Stimulated activated CD4-positive, alpha-beta T cell treated with anti-CD3 and anti-CD28 coated beads, Interleukin-1b, Interleukin-23, amount 100 ng/mL, for 24 hours (primary cell): ENCODE measurements at places on chromosomes 1 and 21.

GRCh38 chr1:100036718-100037655 is 67.2 kb downstream of the SLC35A3 start:
- DNase-seq = no peak

DNA sequence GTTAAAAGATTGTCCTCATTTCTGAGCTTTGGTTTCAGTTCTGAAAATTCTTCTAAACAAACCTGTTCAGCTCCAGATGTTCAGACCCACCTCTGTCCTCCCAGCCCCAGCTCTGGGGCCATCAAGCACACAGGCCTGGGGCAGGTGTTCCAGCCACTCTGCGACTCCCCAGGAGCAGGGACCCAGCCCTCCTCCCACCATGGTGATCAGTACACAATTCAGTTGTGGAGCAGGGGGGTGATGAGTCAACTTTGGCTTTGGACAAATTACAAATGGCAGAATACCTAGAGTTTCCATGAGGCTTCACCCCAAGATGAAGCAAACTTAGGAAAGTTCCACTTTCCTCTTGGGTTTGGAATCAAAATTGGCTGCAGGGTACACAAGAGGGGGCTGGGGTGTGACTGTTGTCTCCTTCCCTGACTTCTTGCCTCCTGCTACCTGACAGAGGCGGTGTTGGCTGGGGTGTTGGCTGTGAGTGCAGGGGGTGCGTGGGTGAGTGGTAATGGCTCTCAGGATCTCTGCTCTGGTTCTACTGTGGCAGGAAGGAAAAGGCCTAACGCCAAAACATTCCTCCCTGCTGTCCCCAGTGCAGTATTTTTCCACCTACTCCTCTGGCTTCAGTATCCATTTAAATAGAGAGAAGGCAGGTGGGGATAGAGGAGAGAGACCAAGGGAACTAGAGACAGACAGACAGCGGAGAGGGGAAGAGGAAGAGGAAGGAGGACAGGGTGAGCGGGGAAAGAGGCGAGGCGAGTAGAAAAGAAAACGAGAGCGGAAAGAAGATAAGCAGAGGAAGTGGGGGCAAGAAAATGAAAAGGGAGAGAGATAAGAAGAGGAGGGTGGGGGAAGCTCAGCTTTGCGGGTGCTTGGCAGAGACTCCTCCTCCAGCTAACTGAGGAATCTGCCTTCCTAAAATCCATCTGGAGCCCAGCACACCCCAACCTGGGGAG is 20.6 kb upstream of the LRRN2 start:
- DNase-seq = no peak

GRCh38 chr1:101330427-101331130 is 93.8 kb downstream of the S1PR1 start:
- no peak for DNase-seq

DNA sequence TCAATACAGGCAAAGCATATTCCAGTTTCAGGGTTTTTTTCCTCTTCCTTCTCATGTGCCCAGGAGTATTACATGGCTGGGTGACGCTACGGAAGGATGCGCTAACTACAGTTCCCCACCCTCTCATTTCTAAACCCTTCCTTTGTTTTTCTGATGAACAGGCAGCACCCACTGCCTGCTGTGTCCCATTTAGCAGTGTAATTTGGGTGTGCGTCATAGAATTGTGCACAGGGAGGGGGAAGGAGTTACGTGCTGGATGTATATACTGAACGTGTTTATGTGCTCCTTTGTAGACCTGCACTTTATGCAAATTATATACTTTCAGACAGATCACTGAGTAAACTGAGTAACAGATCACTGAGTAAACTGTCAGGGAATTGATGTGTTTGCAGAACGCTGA is 44.5 kb downstream of the ELAPOR1 start:
- no peak for DNase-seq
